ENCODE measurements at places on chromosomes 3 and 15. TPM values are rescaled to one million over a fixed set of nuclear protein-coding genes. Genes with fewer than 3 reads are reported as not detected.

DNA sequence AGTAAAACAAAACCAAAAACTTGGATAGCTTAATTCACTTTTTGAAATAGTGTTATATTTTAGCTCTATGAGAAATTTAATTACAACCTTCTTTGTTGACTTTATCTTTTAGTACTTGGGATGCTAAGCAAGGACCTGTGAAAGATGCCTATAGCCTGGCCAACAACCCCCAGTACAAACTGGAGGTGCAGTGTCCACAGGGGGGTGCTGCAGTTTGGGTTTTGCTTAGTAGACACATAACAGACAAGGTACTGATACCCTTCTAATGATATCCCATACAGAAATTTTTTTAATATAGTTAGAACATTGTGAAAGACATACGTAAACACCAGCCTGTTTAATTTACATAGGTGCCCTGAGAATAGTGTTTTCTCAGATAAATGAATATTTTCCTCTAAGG, 35.3 kb downstream of the CAPN7 start:
- H3K27ac ChIP-seq = no peak overlapping the region
- DNase-seq = peak; percentile 61
- no peak overlapping the region for H3K4me3 ChIP-seq

The CCDC54 gene
- not detected for total RNA-seq

DNA sequence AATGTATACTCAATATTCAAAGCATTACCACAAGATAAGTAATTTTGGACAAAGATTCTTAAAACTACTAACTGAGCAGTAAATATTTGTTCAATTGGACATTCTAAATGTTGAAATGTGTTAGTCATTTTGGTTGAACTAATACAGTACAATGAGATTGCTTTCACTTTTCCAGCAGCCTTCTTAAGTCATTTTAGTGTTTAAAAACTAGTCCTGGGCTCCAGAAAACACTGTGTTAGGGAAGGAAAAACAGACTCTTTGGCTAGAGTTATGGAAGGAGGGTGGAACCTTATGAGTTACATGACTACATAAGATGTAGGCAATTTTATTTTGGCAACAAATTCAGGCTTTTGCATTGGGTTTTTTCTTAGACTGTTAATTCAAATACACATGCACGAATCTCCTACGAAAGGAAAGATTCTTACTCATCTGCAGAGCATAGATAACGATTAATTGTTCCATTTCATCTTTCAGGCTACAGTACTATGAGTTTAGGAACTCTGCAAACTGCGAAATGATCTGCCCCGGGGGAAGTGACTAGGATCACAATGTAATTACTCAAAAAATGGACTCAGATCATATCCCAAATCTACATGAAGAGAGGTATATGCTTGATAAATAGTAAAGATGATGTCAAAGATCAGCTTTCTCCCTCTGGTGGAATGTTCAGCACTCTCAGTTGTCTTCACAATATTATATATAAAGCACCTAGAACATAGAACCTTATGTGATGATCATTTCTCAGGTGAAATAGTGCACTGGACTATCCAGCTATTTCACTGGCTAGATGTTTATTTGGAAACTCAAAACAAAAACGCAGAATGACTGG, 492.8 kb upstream of the MDFIC2 start:
- H3K27ac ChIP-seq = peak overlapping the region; percentile 28
- no peaks in the 10 kb centered on the region for H3K36me3 ChIP-seq
- H3K27me3 ChIP-seq = no peaks in the 10 kb centered on the region
- H3K4me3 ChIP-seq = no peak overlapping the region
- no peak for DNase-seq

The ADAMTSL3 gene
- 7.9 TPM for total RNA-seq

The TM6SF1 gene
- total RNA-seq = 10.5 TPM

DNA sequence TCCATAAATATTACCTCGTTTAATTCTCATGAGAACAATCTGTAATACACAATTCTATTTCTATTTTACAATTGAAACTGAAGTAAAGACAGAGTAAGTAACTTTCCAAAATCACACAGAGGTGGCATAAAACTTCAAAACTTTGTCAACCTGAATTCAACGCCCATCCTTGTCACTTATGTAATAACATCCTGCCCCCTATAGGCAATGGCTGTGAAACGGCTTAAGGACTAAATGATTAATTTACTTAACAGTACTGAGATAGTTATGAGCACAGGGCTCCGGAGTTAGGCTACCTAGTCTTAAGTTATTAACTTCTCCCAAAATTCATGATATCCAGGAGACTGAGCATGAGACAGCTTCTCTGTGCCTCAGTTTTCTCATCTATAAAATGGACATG, 293.1 kb upstream of the CHRM5 start:
- no peak overlapping the region for H3K27ac ChIP-seq
- H3K4me3 ChIP-seq = no peak overlapping the region
- H3K4me1 ChIP-seq = no peaks in the 10 kb centered on the region
- DNase-seq = no peak
- no peaks in the 10 kb centered on the region for H3K36me3 ChIP-seq

The AGTR1 gene
- total RNA-seq = 41.2 TPM

The CD86 gene
- 3.6 TPM for total RNA-seq

The LSMEM2 gene
- total RNA-seq = not detected

- H3K4me3 ChIP-seq = no peak overlapping the region
- no peaks in the 10 kb centered on the region for H3K36me3 ChIP-seq
Measured at GRCh38 chr3:10322352-10322710, 1.4 kb upstream of the SEC13 start.

DNA sequence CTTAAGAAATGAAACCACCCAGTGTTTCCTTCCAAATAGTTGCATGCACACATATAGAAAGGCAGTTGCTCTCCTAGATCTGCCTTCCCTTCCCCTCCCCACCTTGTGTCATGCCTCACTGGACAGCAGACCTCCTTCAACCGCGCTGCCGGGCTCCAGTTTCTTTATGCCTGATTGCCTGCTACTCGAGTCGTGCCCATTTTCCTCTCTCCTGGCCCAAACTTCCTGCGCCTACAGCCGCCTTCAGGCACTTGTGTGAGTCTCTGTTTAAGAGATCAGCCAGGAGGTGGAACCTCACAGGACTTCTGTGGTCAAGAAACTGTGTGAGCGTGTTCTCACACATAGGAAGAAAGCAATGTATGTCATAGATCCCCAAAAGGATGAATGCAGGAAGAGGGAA, 8.8 kb upstream of the FAM107A start:
- no peaks in the 10 kb centered on the region for H3K4me1 ChIP-seq
- H3K36me3 ChIP-seq = no peaks in the 10 kb centered on the region
- no peak overlapping the region for H3K27ac ChIP-seq
- peak overlapping the region; percentile 49 for H3K4me3 ChIP-seq
- no peak for DNase-seq

The NECTIN3 gene
- total RNA-seq = 55.3 TPM

- H3K4me1 ChIP-seq = no peaks in the 10 kb centered on the region
- H3K36me3 ChIP-seq = no peaks in the 10 kb centered on the region
- DNase-seq = no peak
- no peaks in the 10 kb centered on the region for H3K27me3 ChIP-seq
- no peak overlapping the region for H3K4me3 ChIP-seq
- H3K27ac ChIP-seq = no peak overlapping the region
Measured at GRCh38 chr3:197516517-197516889, 39.3 kb downstream of the BDH1 start.

GRCh38 chr3:125381314-125381713, 6.2 kb upstream of the ZNF148 start:
- DNase-seq = no peak
- H3K4me3 ChIP-seq = no peak overlapping the region
- H3K36me3 ChIP-seq = no peaks in the 10 kb centered on the region
- H3K27me3 ChIP-seq = no peaks in the 10 kb centered on the region
- no peaks in the 10 kb centered on the region for H3K4me1 ChIP-seq
- no peak overlapping the region for H3K27ac ChIP-seq

The HIGD2B gene
- not detected for total RNA-seq

The RGMA gene
- 3.6 TPM for total RNA-seq

- no peaks in the 10 kb centered on the region for H3K4me1 ChIP-seq
- H3K27me3 ChIP-seq = no peaks in the 10 kb centered on the region
- H3K4me3 ChIP-seq = no peak overlapping the region
Measured at GRCh38 chr3:27667751-27668150, 54.4 kb downstream of the EOMES start.

- no peak for DNase-seq
- H3K27ac ChIP-seq = no peak overlapping the region
- no peak overlapping the region for H3K4me3 ChIP-seq
Measured at GRCh38 chr3:12907729-12908128, 66.4 kb upstream of the RPL32 start.

The PLA2G4F gene
- total RNA-seq = 1.5 TPM

- no peaks in the 10 kb centered on the region for H3K4me1 ChIP-seq
- peaks cover 3% of the 10 kb centered on the region for H3K36me3 ChIP-seq
- H3K27me3 ChIP-seq = no peaks in the 10 kb centered on the region
- H3K4me3 ChIP-seq = no peak overlapping the region
Measured at GRCh38 chr3:136513367-136513766, 238.8 kb downstream of the STAG1 start.

The EDC3 gene
- total RNA-seq = 26.3 TPM

The AMT gene
- total RNA-seq = 1.5 TPM

The MYRIP gene
- total RNA-seq = 15.9 TPM

DNA sequence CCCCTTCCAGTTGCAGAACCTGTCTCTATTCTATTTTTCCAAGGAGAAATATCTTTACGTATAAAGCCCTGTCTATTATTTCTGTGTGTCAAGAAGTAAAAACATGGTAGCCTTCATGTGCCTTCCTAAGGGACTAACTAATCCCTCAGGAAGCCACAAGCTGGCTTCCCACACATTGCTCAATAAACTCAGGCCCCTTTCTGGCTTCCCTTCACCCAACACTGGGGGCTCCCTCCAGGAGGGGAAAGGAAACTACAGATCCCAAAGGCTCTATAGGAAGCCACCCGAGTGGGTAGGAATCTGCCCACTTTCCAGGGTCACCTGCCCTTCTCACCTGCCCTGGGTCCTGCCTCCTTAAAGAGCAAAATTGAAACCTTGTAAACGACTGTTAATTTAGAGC, 4.6 kb downstream of the TLE3 start:
- peak overlapping the region; percentile 35 for H3K27ac ChIP-seq
- H3K36me3 ChIP-seq = no peaks in the 10 kb centered on the region
- H3K4me3 ChIP-seq = no peak overlapping the region
- no peaks in the 10 kb centered on the region for H3K27me3 ChIP-seq
- no peak for DNase-seq
- no peaks in the 10 kb centered on the region for H3K4me1 ChIP-seq

GRCh38 chr3:37024820-37025405, 31.6 kb downstream of the MLH1 start:
- no peak overlapping the region for H3K4me3 ChIP-seq
- H3K4me1 ChIP-seq = no peaks in the 10 kb centered on the region
- DNase-seq = no peak
- no peaks in the 10 kb centered on the region for H3K27me3 ChIP-seq
- no peak overlapping the region for H3K27ac ChIP-seq

- peaks cover 7% of the 10 kb centered on the region for H3K4me1 ChIP-seq
- no peaks in the 10 kb centered on the region for H3K27me3 ChIP-seq
- DNase-seq = no peak
Measured at GRCh38 chr3:72077473-72078259, 292.7 kb upstream of the PROK2 start.

DNA sequence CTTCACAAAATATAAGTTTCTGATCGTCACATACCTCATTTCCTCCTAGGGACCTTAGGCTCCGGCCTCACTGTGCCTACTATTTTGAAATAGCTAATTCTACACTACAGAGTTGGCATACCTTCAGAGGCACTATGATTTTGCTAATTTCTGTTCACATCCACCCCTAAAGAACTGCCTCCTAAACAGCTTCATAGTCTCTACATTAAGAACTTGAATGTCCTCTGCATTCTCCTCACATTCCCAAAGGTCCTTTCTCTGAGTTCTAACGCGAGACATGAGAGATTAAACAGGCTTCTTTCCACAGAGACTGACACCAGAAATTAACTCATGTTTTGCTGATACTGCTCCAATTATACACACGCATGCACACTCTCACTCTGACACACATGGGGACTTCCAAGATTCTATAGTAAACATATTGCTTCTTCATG, 75.5 kb downstream of the DLG1 start:
- H3K27ac ChIP-seq = no peak overlapping the region
- no peaks in the 10 kb centered on the region for H3K27me3 ChIP-seq
- H3K4me3 ChIP-seq = no peak overlapping the region
- H3K36me3 ChIP-seq = no peaks in the 10 kb centered on the region

GRCh38 chr3:118781232-118781631, 253.4 kb downstream of the IGSF11 start:
- H3K36me3 ChIP-seq = no peaks in the 10 kb centered on the region
- H3K27ac ChIP-seq = no peak overlapping the region

DNA sequence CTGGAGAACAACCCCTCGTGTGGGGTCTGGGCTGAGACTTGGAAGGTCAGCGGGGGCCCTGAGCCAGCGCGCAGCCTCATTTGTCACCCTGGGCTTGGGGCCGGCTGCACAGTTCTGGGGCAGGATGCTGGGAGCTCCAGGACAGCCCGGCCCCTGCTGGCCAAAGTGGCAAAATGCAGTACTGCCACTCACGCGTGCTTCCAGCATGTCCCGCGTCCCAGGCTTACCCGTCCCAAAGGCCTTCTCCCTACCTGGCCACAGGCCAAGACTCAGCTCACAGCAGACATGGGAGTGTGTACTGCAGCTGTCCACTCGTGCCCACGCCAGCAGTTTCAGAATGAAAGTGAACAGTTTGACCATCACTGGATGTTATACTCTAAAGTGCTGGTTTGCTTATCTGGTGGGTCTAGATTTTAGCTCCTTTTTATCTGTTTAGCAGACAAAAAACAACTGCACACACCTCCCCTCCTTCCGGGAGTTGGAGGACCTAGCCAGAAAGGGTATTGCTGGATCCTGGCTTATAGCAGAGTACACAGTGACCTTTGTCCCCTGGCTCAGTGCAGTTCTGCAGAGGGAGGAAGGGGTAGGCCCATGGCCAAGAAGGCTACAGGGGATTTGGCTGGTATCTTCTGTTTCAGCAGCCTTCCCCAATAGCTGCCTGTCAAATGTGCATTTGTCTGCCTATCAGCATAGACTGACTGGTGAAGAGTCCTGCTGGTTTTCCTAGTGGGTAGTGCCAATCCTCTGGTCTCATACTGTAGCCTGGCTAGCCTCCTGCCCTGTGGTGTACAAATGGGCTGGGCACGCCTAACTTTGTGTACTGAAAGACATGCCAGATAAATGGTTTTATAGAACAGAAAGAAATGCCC, 23.2 kb upstream of the IP6K2 start:
- H3K27ac ChIP-seq = peak overlapping the region; percentile 63
- H3K36me3 ChIP-seq = no peaks in the 10 kb centered on the region
- peak; percentile 84 for DNase-seq
- H3K27me3 ChIP-seq = no peaks in the 10 kb centered on the region
- H3K4me1 ChIP-seq = peaks cover 4% of the 10 kb centered on the region
- no peak overlapping the region for H3K4me3 ChIP-seq

All from uterus (tissue), 4 donors.